ENCODE measurements at places on chromosomes 3 and 15. TPM values are rescaled to one million over a fixed set of nuclear protein-coding genes. Genes with fewer than 3 reads are reported as not detected.

The IGSF10 gene
- polyA plus RNA-seq = 0.12 TPM

The ABTB1 gene
- 46.5 TPM for polyA plus RNA-seq

The AGTR1 gene
- polyA plus RNA-seq = 1.1 TPM

The CAND2 gene
- 1.3 TPM for polyA plus RNA-seq

DNA sequence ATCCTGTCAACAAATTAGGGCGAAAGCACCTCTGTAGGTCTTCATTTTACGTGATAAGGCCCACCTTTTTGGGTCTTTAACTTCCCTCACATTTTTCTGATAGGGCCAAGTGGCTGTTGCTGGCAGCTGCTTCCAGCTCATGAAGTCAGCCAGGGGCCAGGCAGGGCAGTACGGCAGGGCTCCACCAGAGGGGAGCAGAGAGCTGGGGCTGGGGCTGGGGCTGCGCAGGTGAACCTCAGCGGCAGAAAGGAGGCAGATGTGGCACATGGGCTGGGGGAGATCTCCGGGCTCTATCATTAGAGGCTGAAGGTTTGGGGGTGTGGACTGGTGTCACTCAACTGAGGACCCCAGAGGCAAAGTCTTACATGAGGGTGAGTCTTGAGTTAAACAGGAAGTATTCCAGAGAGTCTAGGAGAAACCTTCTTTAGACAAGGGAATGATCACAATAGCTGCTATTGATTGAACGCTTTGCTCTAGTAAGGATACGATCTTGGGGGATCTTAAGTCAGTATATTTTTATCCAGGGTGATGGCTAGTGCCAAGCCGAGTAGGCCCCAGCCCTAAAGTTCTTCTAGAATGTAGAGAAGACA lies 62.8 kb upstream of the MEX3B start:
- no peak for DNase-seq

- peak; percentile 49 for DNase-seq
Observed at GRCh38 chr3:82087958-82088357, 326.5 kb upstream of the GBE1 start.

- no peak for DNase-seq
Observed at GRCh38 chr15:33419701-33420100, 108.9 kb downstream of the RYR3 start.

- DNase-seq = peak; percentile 23
Observed at GRCh38 chr15:68598171-68599152, 19.7 kb downstream of the CORO2B start.

GRCh38 chr15:32886459-32886858 lies 168.7 kb downstream of the GREM1 start:
- DNase-seq = no peak

DNA sequence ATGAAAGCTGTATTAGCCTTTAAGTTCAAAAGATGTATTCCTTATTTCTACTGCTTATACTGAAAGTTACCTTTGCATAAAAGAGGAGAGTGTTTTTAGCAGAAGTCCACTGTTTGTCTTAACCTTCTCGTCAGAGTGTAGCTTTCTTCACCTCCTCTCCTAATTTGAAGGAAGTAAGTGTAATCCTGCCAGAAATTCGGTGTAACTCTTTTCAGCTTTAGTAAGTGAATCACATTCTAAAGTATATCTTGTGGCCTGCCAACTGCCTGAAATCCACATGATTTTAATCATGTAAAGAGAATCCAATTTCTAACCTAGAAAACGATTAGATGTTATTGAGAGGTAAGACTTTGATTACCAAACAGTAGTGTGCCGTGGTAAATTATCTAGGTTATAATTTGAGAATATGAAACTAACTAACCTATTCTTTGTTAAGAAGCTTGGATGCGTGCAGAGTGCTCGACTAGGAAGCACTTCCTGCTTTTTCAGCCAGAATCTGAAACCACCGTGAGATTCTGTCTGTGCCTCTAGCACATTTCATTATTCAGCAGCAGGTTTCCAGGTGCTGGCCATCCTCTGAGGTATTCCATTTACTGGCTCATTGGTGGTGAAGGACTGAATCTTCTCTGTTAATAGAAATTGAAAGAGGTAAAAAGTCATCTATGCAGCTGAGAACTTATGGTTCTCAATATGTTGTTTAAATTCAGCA lies 7.5 kb downstream of the GYG1 start:
- no peak for DNase-seq

DNA sequence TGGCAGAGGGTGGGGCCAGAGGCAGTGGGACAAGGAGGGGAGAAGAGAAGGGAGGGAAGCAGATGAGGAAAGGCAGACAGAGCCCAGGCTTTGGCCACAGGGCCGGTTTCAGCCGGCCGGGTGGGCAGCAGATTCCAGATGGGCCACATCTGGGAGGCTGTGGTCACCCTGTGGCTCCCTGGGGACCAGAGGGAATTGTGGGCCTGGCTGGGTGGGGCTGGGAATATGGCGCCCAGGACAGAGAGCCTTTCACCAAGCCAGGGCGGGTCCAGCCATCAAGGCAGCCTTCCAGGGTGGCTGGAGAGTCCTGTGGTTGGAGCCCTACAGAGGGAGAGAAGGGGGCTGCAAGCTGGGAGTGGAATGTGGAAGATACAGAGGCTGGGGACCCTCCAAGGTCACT lies 18.9 kb downstream of the PTH1R start:
- no peak for DNase-seq

DNA sequence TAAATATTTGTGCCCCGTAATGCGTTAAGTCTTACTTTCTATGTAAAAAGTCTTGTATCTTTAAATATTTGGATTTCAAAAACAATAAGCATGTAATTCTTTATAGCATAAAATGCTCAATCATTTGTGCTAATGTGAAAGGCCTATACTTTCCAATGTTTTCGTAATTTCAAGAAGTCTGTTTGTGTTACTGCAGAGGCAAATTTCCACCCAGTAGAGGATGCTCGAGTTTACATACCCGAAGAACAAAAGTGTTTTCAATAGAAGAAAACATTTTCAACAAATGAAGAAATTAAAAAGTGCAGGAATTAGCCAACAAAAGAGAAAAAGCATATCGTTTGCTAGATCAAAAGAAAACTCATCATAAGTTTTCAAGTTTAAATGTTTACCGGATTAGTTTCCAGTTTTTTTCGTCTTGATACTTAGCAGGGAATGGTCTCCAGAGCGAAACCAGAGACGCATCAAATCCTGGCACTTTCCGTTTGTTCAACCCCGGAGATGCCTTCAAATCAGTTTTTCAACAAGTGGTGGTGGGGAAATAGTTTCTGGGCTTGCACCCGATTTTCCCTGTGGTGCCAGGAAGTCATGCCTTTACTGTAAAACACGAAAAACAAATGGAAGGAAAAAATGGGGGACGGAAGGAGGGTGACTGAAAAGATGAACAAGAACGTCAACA lies 1.0 kb downstream of the CGGBP1 start:
- DNase-seq = no peak

GRCh38 chr3:117874904-117875874 lies 1159.5 kb downstream of the IGSF11 start:
- DNase-seq = no peak

Measured in BJ (cell line).